Hindlimb muscle (tissue), 1 donor: ENCODE measurements at places on chromosomes 2 and 18. TPM values are rescaled to one million over a fixed set of nuclear protein-coding genes. Genes with fewer than 3 reads are reported as not detected.
A peak's percentile ranks its signal among the peaks of the same experiment; 100 is the strongest.

Gene CNRIP1
- polyA plus RNA-seq: 22.4 TPM

Gene RIT2
- polyA plus RNA-seq: not detected

GRCh38 chr2:239762655-239763269 lies 262.4 kb downstream of the NDUFA10 start:
- DNase-seq: peak; percentile 49

GRCh38 chr2:56169521-56169920 lies 14.3 kb upstream of the CCDC85A start:
- DNase-seq: no peak

DNA sequence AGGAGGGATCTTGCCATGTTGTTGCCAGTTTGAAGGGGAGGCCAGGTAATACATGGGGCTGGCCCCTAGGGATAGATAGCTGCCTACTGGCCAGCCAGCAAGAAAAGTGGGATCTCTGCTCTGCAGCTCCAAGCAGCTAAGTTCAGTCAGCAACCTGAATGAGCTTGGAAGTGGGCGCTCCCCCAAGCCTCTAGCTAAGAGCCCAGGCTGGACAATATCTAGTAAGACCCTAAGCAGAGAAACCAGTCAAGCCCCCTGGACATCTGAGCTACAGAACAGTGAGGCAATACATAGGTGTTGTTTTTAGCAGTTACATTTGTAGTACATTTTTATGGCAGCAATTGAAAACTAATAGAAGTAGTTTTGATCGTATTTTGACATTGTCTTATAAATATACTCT lies 409.8 kb upstream of the SMIM21 start:
- DNase-seq: no peak

DNA sequence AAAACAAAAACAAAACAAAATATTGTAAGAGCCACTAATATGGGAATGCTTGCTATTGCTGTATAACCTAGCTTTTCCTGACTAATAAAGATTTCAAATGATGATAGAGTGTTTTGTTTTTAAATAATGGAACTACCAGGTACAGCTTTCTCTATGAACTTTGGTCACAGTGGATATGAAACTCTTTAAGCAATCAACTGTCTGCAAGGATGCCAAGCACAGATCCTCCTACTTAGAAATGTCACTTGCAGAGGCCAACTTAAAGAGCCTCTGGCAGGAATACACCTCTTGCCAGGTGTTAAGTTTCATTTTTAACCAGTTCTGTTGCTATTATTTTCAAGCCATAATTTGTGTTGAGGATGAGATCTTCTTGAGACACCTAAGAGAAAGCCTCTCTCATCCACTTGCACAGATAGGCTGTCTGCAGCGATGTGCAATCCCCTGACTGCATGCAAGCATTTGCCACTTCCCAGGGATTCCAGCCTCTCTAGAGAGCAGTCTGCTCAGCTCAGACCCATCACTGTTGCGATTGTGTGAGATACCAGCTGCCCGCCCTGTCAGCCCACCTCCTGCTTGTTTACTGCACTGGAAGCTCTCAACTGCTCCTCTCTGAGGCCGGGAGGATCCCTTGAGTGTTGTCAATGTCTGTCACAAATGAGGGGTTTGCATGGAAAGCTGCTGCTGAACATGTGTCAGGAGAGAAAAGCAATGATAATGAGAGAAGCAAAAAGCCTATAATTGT lies 86.1 kb upstream of the SCG2 start:
- no peak for DNase-seq

DNA sequence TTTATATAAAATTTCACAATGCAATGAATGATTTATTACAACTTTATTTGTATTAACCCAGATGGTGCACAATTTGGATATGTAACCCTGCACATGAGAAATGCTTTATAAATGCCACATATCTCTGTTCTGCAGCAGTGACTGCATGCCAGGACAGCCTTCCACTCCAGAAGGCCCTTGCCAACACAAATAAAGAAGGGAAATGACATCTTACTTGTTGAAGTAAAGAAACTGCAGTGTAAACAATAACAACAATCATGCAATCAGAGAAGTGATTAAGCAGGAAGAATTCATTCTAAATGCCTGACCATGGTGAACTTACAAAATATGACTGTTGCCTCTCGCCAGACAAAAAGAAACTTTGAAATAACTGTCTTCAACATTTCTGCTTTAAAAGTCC lies 129.9 kb upstream of the CHST9 start:
- DNase-seq: no peak
